ENCODE measurements at places on chromosomes 4 and X.
A peak's percentile ranks its signal among the peaks of the same experiment; 100 is the strongest.

DNA sequence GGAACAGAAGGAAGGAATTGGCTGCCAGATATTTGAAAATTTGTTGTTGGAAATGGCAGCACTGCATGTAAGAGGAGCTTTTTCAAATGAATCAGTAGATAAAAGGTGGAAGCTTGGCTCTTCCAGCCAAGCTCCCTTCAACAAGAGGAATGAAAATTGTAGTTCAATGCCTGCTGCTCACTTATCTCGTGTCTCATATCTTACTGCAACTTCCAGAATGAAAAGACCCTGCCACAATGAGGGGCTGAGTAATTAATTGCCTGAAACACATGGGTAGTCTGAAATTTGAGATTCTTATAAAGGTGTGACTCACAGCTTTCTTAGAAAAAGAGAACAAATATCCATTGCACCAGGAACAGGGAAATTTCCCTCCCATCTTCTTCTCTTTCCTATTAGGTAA lies 53.0 kb downstream of the HAND2 start:
- no peak for DNase-seq

DNA sequence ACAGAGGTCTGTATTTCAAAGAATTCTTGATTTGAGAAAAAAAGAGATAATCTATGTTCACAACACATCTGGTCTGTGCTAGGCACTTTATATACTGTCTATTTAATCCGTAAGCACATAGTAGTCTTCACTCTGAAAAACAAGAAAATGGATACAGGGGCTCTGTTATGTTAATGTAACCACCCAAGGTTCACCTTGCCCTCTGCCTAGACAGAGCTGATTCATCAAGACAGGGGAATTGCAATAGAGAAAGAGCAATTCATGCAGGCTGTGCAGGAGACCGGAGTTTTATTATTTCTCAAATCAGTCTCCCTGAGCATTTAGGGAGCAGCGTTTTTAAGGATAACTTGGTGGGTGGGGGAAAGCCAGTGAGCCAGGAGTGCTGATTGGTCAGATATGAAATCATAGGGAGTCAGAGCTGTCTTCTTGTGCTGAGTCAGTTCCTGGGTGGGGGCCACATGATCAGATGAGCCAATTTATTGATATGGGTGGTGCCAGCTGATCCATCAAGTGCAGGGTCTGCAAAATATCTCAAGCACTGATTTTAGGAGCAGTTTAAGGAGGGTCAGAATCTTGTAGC lies 92.9 kb upstream of the TNIP3 start:
- DNase-seq = no peak

DNA sequence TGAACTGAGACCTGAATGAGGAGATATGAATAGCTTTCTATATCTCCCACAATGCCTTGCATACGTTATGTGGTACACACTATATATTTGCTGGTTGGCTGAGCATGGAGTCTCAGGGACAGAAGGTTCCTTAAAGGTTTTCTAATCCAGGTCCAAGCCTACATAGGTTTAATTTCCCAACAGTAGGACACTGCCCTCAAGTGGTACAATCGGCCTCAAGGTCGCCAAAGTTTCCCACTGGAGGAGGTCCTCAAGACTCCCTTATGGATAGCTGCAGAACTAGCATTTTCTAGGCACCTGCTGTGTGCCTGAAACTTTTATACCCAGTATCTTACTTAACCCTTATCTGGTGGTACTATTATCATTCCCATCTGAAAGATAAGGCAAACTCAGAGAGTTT lies 21.0 kb upstream of the EFNB1 start:
- DNase-seq = peak; percentile 25

DNA sequence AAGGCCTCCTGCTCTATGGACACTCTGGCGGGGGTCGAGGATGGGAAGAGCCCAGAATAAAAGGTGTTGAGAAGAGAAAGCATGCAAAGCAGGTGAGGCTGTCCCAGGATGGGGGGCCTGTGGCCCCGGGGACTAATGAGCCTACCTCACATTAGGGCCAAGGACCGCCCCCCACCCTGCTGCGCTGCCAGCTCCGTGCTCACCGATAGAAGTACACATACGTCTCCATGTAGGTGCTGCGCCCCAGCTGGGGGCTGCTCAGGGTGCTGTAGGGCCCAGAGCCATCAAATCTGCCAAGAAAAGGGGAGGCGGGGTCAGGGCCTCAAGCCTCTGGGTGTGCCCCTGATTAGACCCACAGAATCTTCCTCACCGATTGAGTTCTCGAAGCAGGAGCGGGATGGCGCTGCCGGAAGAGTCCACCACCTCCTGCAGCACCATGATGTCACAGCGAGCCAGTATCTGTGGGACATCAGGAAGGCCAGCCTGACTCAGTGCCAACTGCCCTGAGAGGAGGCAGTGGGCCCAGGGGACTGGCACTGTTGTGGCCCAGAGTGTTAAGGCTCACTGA lies 4.3 kb downstream of the DNASE1L1 start:
- no peak for DNase-seq

DNA sequence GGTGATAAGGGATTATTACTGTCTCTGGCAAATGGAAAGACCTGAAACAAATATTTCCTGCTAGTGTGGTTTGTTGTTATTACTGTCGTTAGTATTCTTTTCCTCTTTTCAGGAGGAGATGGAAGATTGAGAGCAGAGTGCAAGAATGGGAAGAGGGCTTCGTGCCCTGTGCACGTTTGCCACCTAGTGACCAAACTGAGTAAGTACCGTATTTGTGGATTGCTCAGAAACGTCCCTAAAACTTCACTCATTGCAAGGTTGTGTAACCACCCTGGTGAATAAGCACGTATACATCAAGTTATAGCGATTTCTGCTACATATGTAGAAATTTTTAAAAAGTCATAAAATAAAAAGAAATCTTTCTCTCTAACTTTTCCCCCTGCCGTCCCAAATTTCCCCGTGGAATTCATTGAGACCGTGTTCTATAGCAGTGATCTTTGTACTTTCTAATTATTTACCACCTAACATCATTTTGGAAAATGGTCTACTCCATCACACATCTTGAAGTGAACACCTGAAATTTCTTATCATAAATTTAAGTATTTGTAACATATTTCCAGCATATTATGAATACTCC lies 24.3 kb downstream of the LINC00632 start:
- DNase-seq = peak; percentile 36

- DNase-seq = no peak
Observed at GRCh38 chr4:1856943-1857699, 1.2 kb upstream of the LETM1 start.

GRCh38 chr4:11299016-11299415 lies 129.7 kb downstream of the HS3ST1 start:
- DNase-seq = no peak

GRCh38 chr4:111115881-111116280 lies 493.0 kb upstream of the PITX2 start:
- no peak for DNase-seq

DNA sequence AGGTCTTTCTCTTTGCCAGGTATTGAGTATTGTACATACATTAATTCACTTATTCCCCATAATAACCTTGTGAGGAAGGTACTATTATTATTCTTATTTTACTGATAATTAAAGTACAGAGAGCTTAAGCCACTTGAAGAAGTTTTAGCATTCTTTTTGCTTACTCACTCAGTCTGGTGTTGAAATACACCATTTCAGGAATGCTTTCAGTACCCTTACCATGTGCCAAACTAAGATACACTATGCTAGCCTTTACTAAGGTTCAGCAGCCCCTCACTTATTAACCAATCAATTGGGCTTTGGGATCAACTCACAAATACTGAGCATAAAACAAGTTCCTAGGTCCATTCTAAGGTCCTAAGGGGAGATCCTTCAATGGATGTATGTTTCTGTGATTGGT lies 179.0 kb upstream of the FGF13 start:
- no peak for DNase-seq

DNA sequence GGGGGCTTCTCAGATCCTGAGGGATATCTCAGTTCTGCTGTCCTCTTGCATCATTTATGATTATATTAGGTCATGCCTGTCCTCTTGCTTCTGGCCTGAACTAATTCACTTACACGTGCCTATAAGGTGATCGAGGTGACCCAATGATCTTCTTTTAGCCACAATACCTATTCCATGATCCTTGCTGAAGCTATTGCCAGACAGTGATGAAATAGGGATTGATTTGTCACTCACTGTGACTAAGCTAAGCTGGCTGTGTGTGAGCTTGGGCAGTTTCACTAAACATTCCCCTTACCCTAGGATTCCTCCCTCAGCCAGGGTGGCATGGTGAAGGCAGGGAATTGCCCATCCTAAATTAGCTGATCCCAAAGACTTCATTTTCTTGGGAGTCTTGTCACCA lies 19.0 kb downstream of the HADH start:
- no peak for DNase-seq

- DNase-seq = no peak
Observed at GRCh38 chrX:64977051-64977450, 801 bp upstream of the ZC4H2 start.

- DNase-seq = no peak
Observed at GRCh38 chr4:176896211-176896610, 103.5 kb upstream of the VEGFC start.

DNA sequence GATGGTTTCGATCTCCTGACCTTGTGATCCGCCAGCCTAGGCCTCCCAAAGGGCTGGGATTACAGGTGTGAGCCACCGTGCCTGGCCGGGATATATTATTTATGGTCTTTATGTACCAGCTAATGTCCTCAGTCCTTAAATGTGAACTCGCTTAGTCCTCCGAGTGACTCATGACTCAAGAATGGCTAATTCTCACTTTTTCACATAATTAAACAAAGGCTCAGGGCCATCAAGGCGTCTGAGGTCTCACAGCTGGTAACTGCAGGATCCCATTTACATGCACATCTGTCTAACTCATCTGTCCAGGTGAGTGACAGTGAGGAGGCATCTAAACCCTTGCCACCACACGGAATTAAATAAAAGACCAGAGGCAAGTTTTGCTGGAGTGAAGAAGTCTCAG lies 73.5 kb downstream of the HS3ST1 start:
- no peak for DNase-seq

GRCh38 chr4:57287687-57288604 lies 177.8 kb upstream of the IGFBP7 start:
- DNase-seq = no peak

- DNase-seq = no peak
Observed at GRCh38 chr4:79980448-79980847, 92.6 kb downstream of the ANTXR2 start.

DNA sequence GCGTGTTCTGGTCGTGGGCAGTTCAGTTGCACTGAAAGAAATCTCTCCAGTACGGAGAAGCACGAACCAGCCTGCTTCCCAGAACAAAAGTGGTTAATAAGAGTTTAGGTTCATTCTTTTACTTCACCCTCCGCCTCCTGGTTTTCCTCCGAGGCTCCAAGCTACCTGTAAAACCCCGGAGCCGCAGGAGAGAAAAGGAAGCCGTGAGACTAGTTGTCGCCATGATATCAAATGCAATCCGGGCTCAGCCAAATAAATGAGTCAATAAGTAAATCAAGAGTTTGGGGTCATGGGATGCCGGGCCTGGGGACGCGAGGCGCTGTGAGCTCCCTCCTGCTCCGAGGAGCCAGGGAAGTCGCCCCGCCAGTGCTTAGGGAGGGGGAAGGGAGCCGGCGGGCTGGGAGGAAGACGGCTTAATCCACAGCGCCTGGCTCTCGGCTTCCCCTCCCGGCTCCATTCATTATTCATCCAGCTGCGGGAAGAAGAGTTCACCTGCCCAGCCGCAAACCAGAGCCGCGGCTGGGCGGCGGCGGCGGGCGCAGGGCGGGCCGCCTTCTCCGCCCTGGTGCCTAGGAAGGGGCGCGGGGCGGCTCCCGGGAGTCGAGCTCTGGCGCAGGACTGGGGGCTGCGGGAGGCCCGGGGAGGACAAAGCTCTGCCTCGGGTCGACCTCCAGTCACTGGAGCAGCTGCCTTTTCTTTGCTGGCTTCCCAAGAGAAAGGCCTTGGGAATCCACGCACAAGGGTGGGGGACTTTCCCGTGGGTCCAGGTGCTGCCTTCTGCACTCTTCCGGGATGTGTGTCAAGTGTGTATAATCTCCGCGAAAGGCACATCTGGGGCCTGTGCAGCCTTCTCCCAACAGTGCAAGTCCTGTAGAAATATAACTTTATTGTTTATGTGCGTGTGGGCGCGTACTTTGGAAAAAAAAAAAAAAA lies 1.7 kb downstream of the FRAS1 start:
- peak; percentile 44 for DNase-seq

- no peak for DNase-seq
Observed at GRCh38 chr4:159018062-159018629, 84.7 kb upstream of the RAPGEF2 start.

DNA sequence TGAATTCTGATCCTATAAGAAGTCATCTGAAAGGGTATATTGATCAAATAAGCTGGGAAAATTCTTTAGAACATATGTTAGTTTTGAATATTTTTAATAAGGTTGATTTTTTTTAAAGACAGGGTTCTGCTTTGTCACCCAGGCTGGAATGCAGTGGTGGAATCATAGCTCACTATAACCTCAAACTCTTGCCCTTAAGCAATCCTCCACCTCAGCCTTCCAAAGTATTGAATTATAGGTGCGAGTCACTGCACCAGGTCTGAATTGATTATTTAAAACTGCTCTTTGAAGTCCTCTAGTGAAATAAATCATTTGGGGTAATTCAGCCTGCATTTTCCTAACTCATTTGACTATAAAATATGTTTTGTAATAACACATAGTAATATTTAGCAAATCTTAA lies 812.3 kb downstream of the PDHA2 start:
- no peak for DNase-seq

- no peak for DNase-seq
Observed at GRCh38 chr4:123741906-123742305, 345.3 kb downstream of the SPRY1 start.

DNA sequence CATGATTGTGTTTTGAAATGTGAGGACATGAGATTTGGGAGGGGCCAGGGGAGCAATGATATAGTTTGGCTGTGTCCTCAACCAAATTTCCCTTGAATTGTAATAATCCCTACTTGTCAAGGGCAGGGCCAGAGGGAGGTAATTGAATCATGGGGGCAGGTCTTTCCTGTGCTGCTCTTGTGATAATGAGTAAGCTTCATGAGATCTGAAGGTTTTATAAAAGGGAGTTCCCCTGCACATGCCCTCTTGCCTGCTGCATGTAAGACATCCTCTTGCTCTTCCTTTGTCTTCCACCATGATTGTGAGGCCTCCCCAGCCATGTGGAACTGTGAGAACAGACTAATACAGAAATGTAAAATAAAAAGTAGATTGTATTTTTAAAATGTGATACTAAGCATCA lies 1294.9 kb downstream of the ADGRL3 start:
- DNase-seq = peak; percentile 15

- no peak for DNase-seq
Observed at GRCh38 chrX:134020910-134021309, 35.5 kb upstream of the GPC3 start.

DNA sequence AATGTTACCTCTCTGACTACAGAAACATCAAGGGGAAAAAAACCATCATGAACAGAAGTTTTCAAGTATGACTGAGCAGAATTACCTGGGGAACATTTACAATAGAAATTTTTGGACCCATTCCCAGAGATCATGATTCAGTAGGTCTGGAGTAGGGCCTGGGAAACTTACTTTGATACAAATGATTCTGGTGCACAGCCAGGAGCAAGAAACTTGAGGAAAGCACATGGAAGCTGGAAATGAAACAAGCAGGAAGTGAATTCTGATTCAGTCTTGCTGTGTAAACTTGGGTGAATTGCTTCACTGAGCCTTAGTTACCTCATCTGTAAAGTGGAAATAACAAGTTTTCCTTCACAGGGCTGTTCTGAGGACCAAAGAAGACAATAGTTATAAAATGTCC lies 192.5 kb upstream of the TAPT1 start:
- DNase-seq = peak; percentile 4
